Esophagus squamous epithelium (tissue), 5 donors: ENCODE measurements at places on chromosomes 12 and 14.

DNA sequence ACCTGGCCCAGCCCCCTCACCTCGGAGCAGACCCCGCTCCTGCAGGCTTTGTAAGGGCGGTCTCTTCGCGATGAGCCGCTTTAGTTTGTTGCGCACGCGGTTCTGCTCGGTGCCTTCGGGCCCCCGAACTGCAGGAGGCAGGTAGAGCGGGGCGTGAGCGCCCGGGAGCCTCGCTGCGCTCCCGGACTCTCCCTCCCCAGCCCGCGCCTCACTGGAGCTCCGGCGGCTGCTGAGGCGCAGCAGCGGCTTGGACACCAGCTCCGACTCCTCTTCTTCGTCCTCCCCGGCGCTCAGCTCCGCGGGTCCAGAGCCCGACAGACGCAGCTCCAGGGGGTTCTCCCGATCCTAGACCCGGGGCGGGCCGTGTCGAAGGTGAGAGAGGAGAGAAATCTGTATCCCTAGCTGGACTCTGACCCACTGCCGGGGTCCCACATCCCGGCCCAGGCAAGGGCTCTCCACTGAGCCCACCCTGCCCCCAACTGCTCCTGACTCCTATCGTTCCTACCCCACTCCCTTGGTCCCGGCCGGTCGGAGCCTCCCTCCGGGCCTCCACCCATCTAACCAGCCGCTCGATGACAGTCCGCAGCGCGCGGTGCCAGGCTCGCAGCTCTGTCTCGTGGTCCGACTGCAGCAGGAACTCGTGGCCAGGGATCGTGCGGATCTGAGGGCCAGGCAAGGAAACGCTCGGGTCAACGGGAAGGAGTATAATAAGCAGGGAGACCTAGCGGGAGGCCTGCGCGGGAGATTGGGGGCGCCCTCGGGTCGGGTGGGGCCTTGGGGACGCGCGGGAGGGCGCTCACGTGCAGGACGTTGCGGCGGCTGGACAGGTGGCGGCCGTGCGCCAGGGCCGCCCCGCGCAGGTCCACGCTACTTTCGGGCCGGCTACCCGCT lies 4.2 kb downstream of the ARHGAP9 start:
- DNase-seq: no peak

DNA sequence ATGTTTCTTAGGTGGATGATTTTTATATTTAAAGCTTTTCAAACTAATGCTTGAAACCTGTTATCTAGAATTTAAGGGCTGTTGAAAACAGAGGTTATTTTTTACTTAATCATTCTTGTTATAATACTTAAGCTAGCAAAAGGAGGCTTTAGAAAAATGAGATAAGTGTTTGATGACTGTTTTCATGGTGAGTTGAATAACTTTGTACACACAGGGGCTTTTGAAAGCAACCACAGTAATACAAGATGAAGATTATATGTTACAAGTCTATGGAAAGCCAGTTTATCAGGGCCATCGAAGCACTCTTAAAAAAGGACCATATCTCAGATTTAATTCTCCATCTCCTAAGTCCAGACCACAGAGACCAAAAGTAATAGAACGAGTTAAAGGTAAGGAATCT lies 33.3 kb downstream of the KIAA0586 start:
- DNase-seq: no peak

DNA sequence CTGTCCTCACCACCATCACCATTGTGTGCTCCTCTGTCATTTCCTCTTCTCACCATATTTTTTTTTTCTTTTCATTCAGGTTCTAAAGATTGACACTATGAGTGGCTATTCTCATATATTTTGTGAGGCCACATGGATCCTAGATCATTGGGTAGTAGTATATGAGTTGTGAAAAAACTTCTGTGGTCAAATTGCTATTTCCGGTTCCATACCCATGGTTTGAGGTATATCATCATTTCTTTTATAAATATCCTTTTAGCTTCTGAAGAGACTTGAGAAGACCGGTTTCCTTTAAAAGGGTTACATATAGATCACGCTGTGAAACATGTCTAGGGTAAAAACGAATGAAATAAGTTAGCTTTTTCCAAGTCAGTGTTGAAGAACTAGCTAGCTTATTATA lies 769.3 kb downstream of the NOVA1 start:
- DNase-seq: no peak

DNA sequence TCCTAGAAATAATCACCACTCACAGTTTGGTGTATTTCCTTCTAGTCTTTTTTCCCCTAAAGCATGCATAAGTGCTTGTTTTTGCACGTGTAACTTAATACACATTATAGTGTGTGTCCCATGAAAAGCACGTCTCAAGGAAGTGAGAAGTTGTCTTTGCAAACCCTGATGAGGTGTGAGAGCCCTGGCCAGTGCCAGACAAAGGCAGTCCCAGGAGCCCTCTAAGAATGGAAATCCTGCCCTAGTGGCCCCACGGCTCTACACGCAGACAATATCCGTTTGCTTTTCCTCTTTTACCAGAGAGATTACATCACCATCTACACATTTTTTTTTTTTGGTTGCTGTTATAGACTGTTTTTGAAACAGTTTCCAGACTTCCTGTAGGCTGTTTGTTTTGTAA lies 85.5 kb upstream of the FZD10 start:
- no peak for DNase-seq

GRCh38 chr14:22545842-22546721 lies 42.9 kb downstream of the DAD1 start:
- DNase-seq: no peak
